ENCODE measurements at places on chromosomes 3 and 15.

DNA sequence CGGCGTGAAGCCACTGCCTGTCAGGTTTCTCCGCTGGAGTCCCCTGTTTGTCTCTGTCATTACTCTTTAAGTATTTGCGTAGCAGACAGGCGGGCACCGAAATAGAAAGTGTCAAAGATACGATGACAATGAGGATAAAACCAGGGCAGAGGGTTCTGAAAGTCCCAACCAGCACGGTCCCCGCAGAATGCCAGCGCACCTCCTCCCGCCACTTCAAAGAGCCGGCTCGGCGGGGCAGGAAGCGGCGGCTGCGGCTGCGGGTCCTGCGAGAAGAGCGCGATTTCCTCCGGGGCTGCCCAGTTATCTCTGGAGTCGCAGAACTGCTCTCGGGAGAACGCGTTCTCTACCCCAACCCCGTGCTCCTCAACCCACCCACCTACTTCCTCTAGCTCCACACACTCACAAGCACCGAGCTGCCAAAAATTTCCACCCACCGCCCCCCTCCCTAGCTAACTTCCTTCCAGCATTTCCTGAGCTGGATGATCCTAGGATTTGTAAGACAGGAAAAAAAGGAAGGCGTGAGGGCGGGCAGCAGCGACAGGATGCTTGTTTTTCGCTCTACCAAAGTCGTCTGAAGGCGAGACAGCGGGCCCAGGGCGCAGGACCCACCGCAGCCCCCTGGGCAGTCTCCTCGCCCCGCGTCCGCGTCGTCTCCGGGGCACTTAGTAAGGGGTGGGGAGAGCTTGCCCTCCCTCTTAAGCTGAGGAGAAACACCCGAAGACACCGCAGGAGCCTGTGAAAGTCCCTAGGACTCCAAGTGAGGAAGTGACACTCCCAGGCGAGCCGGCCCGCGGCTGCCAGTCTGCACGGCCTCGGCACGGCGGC lies at the start of gene ARHGAP31:
Gene ARHGAP31 (plus strand): TSS at position 513 of the 825 bp plus-strand sequence. CDS start 522 bp downstream, outside the sequence.
- DNase-seq: peak; percentile 59

DNA sequence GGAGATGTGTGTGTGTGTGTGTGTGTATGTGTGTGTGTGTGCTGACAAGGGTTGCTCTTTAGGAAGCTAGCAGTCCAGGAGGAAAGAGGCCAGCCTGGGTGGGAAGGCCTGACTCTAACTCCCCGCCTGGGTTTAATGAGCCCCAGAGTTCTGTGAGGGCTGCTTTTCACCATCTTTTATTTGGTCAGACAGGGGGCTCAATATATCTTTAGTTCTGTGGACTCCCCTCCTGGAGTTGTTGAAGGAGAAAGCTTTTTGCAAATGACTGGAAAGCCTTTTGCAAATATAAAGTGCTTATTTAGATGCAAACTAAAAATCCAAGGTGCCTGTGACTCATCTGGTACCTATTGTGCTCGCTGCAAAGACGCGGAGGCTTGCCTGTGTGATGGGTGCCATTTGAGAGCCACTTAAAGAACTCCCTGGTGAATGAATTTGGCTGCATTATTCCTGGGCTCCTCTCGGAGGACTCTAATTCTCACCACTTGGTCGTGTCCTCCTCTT lies 24.5 kb downstream of the DRD3 start:
- no peak for DNase-seq

GRCh38 chr3:155497930-155498647 lies 204.6 kb upstream of the STRIT1 start:
- peak; percentile 79 for DNase-seq

DNA sequence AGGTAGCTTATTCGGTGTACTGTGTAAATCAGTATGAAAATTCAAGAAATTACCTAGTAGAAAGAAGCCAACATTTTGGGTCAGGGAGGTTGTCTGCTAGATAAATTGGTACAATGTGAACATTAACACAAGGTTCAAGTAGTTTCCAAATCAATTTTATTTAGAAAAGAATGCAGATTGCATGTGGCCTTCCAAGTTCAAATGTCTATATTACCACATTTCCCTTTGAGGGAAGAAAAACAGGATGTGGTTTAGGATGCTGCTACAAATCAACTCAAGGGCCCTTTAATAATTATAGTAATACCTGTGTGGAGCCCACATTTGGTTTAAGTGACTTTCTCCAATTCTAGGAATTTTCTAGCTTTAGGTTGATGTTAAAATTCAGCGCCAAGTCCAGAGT lies 57.5 kb downstream of the CADPS start:
- DNase-seq: no peak

DNA sequence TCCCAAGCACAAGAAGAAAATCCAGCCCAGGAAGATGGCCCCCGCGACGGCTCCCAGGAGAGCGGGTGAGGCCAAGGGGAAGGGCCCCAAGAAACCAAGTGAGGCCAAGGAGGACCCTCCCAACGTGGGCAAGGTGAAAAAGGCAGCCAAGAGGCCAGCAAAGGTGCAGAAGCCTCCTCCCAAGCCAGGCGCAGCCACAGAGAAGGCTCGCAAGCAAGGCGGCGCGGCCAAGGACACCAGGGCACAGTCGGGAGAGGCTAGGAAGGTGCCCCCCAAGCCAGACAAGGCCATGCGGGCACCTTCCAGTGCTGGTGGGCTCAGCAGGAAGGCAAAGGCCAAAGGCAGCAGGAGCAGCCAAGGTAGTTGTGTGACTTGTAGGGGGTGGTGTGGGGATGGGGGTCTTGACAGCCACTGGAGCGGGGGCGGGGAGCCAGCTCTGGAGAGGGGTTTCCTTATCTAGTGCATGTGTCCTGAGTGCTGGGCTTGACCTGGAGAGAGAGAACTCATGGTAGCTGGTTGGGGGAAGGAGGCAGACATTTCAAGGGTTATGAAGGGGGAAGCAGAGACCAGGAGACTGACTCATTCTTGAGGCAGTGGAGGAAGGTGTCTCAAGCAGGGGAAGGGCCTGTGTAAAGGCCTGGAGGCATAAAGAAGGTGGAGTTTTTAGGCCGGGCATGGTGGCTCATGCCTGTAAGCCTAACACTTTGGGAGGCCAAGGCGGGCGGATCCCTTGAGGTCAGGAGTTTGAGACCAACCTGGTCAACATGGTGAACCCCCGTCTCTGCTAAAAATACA lies 6.2 kb downstream of the H1-8 start:
- DNase-seq: no peak
